ENCODE measurements at places on chromosomes 1 and 21.

- DNase-seq: no peak
Observed at GRCh38 chr1:1273209-1273511, 494 bp downstream of the UBE2J2 start.

DNA sequence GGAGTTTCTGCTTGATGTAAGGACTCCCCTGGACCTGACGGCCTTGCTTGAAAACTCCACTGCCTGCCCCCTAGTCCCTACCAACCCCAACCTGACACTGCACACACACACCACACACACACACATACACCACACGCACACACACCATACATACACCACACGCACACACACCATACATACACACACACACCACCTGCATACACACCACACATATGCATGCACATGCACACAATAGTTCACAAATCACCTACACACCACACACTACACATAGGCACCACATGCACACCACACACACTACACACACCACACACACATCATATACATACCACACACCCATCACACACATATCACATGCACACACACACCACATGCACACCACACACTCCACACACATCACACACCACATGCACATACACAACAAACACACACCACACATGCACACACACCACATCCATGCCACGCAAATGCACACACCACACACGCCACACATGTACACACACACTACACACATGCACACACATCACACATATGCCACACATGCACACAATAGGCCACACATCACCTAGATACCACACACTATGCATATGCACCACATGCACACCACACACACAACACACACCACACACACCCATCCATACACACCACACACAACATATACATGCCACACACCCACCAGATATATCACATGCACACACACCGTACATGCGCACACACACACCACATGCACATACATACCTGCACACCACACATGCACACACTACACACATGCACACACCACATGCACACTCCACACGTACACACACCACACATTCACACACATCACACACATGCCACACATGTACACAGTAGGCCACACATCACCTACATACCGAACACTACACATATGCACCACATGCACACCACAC is 3.7 kb downstream of the CASQ1 start:
- no peak for DNase-seq

GRCh38 chr21:39134288-39134810 is 48.9 kb downstream of the PSMG1 start:
- DNase-seq: no peak

DNA sequence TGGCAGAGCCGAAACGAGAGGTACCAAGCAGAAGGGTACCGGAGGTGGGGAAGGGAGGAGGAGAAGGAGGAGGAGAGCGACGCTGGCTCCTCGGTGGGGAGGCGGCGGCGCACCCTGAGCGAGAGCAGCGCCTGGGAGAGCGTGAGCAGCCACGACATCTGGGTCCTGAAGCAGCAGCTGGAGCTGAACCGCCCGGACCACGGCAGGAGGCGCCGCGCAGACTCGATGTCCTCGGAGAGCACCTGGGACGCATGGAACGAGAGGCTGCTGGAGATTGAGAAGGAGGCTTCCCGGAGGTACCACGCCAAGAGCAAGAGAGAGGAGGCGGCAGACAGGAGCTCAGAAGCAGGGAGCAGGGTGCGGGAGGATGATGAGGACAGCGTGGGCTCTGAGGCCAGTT is 32.4 kb downstream of the STYXL2 start:
- DNase-seq: no peak

GRCh38 chr1:16151196-16151994 is 4.5 kb downstream of the EPHA2 start:
- no peak for DNase-seq

GRCh38 chr1:18470671-18471355 is 9.9 kb upstream of the KLHDC7A start:
- no peak for DNase-seq

- no peak for DNase-seq
Observed at GRCh38 chr1:200887772-200888348, 6.8 kb upstream of the INAVA start.

- DNase-seq: no peak
Observed at GRCh38 chr1:197180252-197180878, 33.9 kb upstream of the ASPM start.

DNA sequence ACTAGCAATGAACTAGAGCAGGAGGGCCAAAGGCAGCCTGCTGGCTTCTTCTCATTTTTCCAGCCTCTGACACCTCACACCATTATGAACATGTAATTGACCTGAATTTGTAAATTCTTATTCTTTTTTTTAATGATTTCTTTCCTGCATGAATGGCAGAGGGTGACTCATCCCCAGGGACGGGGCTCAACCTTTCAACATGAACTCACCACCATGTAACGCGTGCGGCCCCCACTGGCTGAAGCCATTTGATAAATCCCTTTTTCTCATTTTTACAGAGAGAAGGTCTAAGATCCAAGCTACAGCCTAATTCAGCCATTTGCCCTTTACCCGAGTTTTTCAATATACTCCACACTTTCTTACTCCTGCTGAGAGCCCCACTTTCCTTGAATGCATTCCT is 9.3 kb upstream of the ETS2 start:
- no peak for DNase-seq

GRCh38 chr1:43565600-43566360 is 35.1 kb downstream of the PTPRF start:
- DNase-seq: peak; percentile 86

- no peak for DNase-seq
Observed at GRCh38 chr1:211579440-211580302, 710 bp upstream of the SLC30A1 start.

DNA sequence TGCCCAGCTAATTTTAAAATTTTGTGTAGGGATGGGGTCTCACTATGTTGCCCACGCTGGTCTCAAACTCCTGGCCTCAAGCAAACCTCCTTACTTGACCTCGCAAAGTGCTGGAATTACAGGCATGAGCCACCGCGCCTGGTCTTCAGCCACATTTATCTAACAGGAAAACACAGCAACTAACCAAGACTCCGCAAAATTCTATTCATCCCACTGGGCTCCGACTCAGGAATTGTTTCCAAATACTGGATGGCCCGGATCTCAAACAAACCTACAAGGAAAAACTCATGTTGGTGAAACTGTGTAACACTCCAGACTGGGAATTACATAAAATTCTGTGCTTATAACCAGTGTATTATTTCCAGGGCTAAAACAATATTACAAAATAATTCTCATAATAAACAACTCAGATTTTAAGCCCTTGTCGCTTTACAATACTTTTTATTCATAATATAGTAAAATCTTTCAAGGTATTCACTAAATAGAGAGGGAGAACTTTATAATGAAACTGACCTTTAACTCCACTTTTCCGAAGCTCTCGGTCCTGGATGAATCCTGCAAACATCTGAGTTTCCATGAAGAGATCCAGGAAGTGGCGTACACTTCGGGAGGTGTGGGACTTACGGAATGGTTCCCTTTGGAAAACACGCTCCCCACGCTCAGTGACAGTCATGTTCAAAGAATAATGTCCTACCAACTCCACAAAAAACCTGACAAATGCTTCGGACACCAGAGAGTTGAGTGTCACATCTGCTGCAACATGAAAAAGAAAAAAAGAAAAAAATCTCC is 6.0 kb upstream of the BCAS2 start:
- DNase-seq: no peak

Measured in right forelimb (tissue), 1 donor.